ENCODE measurements at places on chromosomes 5 and 9.

GRCh38 chr9:114898741-114899140, 31.6 kb downstream of the TNFSF8 start:
- DNase-seq = no peak

DNA sequence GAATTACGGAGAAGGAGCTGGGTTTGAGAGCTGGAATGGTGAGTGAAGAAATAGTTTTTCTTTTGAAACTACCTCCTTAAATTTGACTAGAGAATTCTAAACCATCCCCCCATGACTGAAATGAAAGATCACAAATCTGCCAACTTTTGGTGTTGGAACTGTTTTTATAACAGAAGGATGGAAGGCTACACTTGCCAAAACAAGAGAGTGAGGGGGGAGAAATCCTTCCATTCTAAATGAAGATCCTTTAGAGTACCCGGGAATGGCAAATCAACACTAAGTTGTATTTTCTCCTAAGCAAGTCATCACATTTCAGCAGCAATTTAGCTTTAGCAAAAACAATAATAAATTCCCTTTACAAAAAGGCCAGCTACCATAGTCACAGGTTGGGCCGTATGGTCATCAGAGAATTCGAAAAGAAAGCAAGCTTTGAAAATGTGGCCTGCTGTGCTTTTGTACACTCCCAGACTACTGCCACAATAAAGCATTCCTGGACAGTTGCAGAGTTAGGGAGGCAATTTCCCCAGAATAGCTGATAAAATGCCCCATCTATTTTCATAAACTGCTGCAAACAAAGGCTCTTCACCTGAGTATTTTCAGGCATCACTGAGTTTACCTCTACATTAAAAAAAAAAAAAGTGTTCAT, 25.0 kb upstream of the FREM1 start:
- DNase-seq = no peak

DNA sequence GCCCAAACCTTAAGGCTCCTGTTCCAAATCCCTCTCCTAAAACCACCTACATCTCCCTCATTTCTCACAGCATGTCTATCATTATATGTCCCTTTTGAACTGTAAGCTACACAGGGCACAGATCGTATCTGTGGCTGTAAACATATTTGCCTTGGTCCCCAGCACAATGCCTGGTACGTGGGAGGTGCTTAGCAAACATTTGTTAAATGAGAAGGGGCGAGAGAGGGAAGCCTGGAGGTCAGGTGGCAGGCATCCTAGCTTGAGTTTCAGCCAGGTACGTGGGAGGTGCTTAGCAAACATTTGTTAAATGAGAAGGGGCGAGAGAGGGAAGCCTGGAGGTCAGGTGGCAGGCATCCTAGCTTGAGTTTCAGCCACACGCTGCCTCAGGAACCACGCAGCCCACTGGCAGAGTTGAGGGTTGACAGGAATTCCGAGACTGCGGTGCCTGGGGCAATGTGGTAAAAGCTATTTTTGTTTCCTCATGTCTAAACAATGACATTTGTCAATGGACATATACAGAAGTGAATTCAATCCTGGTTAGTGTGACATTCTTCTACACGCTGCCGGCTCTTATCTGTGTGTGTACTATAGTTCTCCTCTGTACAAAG, 113.6 kb downstream of the EFNA5 start:
- no peak for DNase-seq

- DNase-seq = no peak
Observed at GRCh38 chr9:105737205-105737604, 42.9 kb downstream of the TMEM38B start.

GRCh38 chr5:10565785-10566542, 2.1 kb downstream of the ANKRD33B start:
- peak; percentile 94 for DNase-seq

DNA sequence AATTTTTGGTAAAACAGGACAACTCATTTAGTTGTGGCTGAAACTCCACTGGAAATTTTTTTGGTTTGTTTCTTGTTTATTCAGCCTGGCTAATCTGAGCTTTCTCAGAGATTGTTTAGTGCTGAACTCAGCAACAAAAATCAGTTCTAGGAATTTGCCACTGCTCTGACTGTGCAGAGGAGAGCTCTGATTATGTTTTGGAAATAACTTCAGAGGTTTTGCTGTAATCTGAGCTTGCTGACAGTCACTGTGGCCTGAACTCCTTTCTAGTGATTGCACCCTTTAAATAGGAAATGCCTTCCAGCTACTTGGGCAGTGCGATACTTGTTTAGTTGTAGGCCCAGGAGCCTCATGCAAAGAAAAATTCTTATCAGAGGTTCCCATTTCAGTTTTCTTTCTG, 60.2 kb downstream of the OSTF1 start:
- no peak for DNase-seq

GRCh38 chr9:114163517-114163951, 8.2 kb downstream of the COL27A1 start:
- DNase-seq = no peak

- DNase-seq = no peak
Observed at GRCh38 chr5:132451387-132451786, 39.2 kb downstream of the IRF1 start.

DNA sequence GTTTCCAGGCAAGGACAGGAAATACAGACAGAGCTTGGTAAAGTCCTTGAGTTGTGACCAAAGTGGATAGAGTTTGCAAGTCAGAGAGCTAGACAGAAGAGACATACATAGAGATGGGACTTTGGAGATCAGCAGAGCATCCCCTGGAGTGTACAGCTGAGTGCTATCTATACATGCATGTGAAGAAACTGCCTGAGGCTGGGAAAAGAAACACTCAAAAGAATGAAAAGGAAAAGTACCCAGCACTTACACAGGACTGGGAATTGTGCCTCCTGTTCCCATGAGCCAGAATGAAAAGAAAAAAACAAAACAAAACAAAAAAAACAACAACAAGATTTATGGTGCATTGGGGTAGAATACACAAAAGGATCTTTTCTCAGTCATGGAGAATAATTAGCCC, 606.4 kb downstream of the ZNF608 start:
- no peak for DNase-seq

GRCh38 chr9:71669284-71669995, 98.9 kb downstream of the CEMIP2 start:
- DNase-seq = no peak

- no peak for DNase-seq
Observed at GRCh38 chr9:130448035-130448624, 3.4 kb downstream of the ASS1 start.

DNA sequence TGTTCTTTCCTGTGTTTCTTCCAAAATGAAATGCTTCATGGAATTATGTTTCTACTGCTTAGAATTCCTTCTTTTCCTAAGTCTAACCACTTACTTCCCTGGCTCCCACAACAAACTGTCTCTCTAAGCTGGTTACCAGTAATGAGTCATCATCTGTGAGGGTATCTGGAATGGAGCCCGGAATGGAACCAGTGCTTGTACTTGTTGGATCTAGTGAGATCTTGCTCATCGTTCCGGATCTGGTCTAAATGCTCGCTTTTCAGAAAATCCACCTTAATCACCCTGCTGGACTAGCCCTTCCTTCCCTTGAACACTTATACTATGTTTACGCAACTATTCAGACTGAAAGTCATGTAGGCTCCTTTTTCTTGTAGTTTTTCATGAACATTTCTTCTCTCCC, 184.8 kb downstream of the PBX3 start:
- DNase-seq = no peak

GRCh38 chr5:177426566-177427210, at the start of gene GRK6:
Gene GRK6 (plus strand): TSS chr5:177426676. CDS start chr5:177426846, 170 bp downstream.
- no peak for DNase-seq

DNA sequence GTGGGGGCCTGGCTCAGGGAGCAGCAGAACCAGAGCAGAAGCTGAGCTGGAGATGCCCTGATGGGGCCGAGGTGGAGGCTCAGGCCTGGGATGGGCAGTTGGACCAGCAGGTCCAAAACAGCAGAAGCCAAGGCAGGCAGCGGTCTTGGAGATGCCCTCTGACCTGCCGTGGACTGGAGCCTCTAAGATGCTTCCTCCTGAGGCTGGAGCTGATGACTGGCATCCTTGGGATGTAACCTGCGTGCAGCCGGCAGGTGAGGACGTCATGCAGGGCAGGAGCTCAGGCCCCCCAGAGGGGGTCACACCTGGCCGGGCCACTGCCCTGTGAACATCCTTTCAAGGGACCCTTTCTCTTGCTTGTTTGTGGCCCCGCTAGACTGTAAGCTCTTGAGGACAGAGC, 162.0 kb downstream of the RGS3 start:
- DNase-seq = no peak

- no peak for DNase-seq
Observed at GRCh38 chr9:127336506-127337352, 60.2 kb upstream of the SLC2A8 start.

- no peak for DNase-seq
Observed at GRCh38 chr5:77546-77945, 14.4 kb upstream of the PLEKHG4B start.

DNA sequence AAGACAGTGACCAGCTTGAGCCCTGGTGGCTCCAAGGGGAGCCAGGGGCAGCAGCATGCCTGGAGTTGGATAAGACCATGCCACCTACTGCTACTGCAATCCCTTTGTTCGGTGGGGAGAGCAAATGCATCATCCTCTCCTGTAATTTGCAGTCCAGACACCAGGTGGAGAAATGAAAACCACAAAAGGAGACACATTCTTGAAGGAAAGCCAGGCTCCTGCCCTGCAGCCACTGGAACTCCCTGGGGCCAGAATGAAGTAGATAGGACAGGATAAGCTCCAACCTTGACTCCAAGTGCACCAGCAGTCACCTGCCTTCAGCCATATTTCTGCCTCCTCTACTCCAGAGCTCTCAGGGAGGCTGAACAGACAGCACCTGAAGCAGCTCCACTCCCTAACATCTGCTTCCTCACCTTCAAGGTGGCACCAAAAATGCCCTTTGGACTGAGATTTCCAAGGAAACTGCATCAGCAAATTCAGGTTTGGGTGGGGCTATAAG, 65.1 kb upstream of the IQGAP2 start:
- no peak for DNase-seq
